WERI-Rb-1 (cell line): ENCODE measurements at places on chromosomes 4 and X.
A peak's percentile ranks its signal among the peaks of the same experiment; 100 is the strongest.

GRCh38 chr4:21410372-21410771 lies 538.2 kb downstream of the KCNIP4 start:
- DNase-seq = no peak

DNA sequence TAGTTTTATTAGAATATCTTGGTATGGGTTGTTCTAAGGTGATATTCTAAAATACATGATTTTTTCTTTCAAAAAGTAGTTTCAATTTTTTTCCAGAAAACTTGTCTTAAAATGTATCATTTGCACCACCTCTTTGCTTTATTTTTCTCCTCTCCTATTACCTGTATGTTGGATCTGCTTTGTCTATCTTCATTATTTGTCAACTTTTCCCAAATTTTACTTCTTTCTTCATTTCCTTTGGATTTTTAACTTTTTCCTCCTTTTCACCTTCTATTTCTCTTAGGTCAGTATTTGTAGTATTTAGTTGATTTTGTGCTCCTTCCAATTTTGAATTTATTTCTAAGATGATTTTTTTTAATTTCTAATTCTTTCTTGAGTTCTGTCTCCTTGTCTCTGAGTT lies 169.6 kb downstream of the APBB2 start:
- DNase-seq = no peak

DNA sequence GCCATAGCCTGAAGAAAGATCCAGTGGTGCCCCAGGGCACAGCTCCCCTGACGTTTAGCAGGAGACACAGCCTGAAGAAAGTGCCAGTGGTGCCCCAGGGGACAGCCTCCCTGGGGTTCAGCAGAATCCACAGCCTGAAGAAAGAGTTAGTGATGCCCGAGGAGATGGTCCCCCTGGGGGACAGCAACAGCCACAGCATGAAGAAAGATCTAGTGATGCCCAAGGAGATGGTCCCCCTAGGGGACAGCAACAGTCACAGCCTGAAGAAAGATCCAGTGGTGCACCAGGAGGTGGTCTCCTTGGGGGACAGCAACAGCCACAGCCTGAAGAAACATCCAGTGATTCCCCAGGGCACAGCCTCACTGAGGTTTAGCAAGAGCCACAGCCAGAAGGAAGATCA lies 2.8 kb downstream of the TEX13C start:
- DNase-seq = no peak

DNA sequence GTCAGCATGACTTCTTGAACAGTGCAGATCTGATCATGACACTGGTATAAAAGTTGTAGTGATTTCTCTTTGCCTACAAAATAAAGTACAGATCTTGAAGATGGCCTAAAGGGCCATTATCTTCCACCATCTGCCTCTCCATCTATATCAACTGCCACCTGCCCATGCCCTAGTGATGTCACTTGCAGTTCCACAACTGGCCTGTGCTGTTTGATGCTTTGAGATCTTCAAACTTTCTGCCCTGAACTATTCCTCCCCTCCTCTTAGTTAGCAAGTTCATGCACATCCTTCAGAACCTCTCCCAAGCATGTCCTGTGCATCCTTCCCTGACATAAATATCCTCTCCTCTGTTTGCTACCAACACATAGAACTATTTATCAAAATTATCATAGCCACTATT lies 217.0 kb downstream of the SOWAHB start:
- DNase-seq = no peak

GRCh38 chrX:136666088-136666487 lies 18.1 kb downstream of the CD40LG start:
- DNase-seq = no peak

GRCh38 chr4:7420661-7421040 lies 14.1 kb downstream of the PSAPL1 start:
- DNase-seq = no peak

DNA sequence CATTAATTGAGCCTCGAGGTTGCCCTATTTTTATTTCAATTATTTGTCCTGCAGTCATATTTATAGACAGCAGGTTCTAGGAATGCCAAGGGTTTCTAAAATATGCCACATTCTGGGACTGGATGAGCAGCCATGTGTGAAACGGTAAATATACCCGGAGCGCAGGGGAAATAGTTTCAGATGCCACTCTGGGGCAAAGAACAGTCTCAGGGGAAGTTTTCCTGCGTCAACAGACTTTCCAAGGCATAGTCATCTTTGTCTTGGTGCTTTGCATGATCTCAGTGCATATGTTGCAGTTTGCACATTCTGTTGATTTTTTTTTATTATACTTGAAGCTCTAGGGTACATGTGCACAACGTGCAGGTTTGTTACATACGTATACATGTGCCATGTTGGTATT lies 71.0 kb downstream of the GPAT3 start:
- DNase-seq = no peak

DNA sequence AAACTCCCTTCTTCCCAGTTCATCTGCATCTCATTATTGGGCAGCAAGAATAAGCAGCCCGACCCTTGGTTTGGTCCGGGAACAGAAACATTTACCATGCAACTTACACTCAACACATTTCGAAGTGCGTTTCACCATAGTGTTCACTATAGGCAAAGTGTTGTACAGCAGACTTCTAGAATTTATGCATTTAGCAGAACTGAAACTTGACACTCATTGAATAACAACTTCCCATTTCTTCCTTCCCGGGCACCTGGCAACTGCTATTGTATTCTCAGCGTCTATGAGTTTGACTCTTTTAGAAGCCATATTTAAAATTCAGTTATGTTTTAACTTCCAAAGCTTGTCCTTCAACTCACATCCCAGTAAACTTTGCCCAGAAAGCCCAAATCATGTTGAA lies 840.6 kb downstream of the NLGN4X start:
- DNase-seq = no peak

- no peak for DNase-seq
Measured at GRCh38 chr4:163610648-163611047, 116.2 kb downstream of the TMA16 start.

- DNase-seq = no peak
Measured at GRCh38 chr4:24537025-24537424, 47.3 kb downstream of the DHX15 start.

GRCh38 chr4:186940476-186940875 lies 216.8 kb upstream of the FAT1 start:
- DNase-seq = no peak

- DNase-seq = no peak
Measured at GRCh38 chr4:16992566-16993225, 94.3 kb upstream of the LDB2 start.

- DNase-seq = no peak
Measured at GRCh38 chr4:105990933-105991332, 95.7 kb downstream of the NPNT start.

DNA sequence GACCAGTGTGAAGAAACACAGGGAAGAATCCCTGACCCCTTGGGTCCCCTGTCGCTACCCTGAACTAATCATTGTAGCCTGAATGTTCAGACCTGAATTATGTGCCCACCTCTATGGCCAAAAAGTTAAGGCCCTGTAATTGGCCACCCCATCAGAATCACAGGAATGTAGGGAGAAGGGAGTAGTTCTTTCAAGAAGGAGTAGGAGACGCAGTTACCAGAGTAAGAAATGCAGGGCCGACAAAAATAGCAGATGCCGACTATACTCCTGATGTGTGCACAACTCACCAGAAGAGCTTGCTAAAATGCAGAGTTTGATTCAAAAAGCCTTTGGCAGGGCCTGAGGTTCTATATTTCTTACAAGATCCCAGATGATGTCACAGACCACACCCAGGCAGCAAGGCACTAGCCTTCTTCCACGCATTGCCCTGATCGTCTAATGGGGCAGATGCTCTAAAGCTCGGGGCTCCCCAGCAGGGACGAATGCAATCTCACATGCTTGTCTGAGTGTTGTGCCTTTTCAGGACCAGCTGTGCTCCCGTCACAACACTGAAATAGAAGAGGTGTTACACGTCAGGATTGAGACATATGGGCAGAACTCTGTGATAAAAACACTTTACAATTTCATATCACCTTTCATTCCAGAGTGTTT lies 161.0 kb upstream of the FAM241A start:
- DNase-seq = no peak

DNA sequence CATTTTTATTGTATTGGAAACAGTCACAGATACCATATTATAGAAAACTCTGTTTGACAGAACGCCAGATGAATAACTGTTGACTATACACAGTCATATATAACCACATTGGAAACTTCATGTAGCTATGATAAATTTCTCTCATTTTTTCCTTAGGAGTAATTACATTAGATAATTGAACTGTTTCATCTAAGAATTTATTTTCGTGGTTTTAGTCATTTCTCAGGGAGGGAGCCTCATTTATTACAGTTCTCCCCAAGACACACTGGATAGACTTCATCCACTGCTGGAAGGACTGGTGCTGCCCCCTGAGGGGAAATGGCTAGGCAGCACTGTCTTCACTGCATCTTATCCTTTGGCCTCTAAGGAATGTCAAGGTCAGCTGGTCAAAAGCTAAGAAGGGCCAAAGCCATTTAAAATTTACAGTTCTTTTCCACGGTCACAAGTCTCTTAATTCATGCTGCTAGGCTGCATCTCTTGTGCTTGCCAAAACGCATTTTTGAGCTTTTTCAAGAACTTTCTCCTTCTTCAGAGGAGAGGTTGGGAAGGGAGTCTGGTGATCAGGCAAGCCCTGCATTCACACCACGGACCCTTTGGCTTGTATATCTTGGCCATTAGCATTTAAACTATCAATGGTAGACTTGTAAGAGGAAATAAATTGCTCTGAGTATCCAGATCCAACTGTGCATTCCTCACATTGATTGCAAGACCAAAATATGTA lies 145.1 kb downstream of the CBR4 start:
- DNase-seq = no peak

GRCh38 chrX:123834116-123834515 lies 25.7 kb upstream of the XIAP start:
- peak; percentile 77 for DNase-seq

GRCh38 chrX:120302434-120302833 lies 8.8 kb downstream of the TMEM255A start:
- no peak for DNase-seq

- DNase-seq = no peak
Measured at GRCh38 chr4:53315300-53315699, 50.6 kb downstream of the SCFD2 start.

DNA sequence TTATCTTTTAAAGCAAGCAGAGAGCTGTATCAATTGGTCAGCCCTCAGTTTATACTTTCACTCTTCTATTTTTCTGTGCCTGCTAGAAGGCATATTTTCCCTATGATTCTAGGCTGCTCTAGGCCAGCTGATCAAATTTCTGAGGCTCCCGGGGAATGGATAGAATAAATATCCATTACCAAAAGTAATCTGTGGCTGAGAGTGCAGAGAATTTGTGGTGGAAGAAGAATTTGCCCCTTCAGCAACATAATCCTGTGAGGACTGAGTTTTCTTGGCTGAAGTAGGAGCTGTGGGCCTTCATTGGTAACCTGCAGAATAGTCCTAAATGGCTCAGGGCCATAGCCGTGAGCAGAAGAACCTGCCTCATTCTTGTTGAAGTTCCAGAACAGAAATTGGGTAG lies 314.6 kb upstream of the CASK start:
- no peak for DNase-seq

GRCh38 chrX:65508851-65509250 lies 25.7 kb downstream of the LAS1L start:
- DNase-seq = no peak

GRCh38 chr4:174396599-174397110 lies 112.9 kb downstream of the CEP44 start:
- DNase-seq = no peak

DNA sequence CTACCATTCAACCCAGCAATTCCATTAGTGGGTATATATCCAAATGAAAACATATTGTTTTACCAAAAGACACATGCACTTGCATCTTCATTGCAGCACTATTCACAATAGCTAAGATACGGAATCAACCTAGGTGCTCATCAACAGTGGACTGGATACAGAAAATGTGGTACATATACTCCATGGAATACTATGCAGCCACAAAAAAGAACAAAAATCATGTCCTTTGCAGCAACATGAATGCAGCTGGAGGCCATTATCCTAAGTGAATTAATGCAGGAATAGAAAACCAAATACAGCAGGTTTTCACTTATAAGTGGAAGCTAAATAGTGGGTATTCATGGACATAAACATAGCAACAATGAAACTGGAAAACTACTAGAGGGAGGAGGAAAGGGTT lies 38.1 kb upstream of the BBS7 start:
- no peak for DNase-seq

- no peak for DNase-seq
Measured at GRCh38 chr4:15585331-15585730, 69.8 kb downstream of the FBXL5 start.

GRCh38 chrX:25005382-25006185 lies 10.2 kb downstream of the ARX start:
- no peak for DNase-seq

- DNase-seq = no peak
Measured at GRCh38 chr4:7134737-7135388, 57.5 kb upstream of the SORCS2 start.

- no peak for DNase-seq
Measured at GRCh38 chrX:101676571-101676970, 16.9 kb upstream of the ARMCX2 start.

DNA sequence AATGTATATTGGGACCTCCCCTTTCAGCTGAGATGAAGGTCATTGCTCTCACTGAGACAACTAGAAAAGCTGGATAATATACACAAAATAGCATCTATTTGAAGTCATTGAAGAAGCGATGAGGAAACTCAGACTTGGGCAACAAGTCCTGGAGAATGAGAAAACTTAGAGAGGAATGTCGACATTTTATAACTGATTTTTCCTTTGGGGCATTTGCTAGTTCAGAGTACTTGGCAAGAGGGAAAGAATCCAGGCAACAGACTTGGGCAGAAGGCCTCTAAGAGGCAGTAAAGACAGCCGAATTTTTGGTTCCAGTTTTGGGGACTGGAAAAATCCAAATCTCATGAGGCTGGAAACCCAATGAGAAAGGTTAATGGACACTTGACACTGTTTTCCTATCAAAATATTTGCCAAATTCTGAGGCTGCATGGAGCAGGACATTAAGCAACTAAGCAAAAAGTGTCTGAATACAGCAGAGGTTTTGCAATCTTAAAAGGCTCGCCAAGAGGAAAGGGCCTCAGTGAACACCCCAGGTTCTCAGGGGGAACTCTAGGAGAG lies 21.0 kb upstream of the ANXA5 start:
- no peak for DNase-seq

GRCh38 chr4:145507636-145508035 lies 26.0 kb downstream of the SMAD1 start:
- no peak for DNase-seq

GRCh38 chrX:115906276-115906675 lies 264.3 kb upstream of the AGTR2 start:
- DNase-seq = peak; percentile 53

DNA sequence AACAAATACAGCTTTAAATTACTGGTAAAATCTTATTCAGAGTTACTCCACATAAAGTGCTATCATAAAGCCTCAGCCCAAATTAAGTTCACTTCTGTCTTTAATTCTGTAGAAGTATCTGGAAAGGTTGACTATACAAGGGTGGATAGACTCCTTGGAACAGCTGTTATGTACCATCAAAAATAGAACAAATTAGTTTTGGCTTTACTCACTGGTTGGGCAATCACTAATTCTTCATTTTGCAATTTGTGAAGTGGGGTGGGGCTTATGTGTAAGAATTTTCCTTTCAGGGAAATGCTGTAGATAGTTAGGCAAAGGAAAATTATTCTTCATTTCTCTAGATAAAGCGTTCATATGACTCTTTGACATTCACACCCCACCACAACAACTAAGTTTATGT lies 7.8 kb downstream of the DIAPH2 start:
- DNase-seq = no peak
